ENCODE measurements at places on chromosomes 6 and 20.

DNA sequence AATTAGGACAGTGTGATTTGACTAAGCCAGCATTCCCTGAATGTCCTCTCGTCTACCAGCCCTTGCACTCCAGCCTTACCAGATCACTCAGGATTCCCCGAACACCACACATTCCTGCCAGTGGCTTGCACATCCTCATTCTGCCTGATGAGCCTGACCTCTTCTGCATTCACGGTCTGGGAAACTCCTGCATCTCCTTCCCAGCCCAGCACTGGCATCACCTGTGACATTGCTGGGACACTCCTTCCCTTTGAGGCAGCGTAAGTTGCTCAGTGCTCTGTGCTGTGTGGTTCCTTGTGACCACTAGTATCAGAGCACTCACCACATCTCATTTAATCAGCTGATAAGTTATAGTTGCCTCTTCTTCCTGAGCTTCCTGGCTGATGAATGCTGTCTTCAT lies 17.3 kb downstream of the NCOA7 start:
- no peak for DNase-seq

GRCh38 chr20:4781637-4782377 lies 60.1 kb downstream of the PRND start:
- no peak for DNase-seq

DNA sequence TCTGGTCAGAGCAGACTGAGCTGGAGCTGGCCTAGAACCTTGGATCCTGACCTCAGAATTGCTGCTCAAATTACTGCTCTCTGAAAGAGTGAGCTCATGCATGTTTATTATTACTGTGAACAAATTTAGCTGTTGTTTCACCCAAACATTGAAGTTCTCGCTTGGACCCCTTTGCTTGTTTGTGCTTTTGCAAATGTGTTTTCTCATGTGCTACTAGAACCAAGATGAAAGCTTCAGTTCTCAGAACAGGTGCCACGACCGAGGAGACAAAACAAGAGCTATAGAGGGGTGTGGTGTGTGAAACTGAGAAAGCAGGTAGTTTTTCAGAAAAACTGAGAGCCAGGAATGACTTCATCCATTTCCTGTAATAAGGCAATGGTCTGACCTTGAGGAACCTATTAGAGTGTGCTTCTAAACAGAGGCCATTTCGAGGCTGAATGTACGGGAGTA lies 50.0 kb upstream of the ESR1 start:
- DNase-seq, result no peak

DNA sequence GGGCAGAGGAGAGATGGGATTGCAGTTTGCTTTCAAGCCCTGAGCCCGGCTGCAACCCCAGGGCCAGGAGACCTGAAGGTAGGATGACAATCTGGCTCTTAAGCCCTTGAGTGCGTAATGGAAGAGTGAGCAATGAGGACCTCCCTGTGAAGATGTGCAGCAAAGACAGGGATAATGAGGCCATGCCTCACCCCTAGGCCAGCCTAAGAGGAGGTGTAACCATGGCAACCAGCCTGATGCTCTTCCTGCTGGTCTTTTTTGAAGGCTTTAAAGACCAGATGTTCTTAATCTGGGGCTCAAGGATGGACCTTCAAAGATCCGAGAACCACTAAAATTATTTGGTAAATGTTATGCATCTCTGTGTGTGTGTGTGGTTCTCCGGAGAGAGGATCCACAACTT lies 8.2 kb downstream of the ARHGAP40 start:
- DNase-seq, result no peak

DNA sequence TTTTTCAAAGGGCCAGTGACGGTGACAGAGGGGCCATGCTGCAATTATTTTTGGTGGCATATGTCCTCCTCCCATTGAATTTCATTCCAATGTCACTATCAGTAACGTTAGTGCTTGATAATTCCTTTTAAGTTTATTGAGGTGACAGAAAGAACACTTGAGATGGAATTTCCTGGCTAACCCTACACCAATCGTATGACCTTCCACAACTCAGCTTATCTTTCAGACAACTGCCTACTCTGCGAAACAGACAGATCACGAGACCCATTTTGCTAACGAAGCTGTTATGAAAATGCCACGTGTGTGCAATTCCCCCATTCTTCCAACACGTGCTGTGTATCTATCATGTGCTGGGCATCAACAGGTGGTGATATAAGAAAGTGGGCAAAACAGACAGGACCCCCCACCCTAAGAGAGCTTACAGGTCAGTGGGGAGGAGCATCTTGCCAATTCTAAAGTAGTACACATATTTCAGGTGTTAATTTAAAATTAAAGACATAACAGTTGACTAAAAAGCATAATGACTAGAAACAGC lies 113.0 kb downstream of the IRF4 start:
- DNase-seq, result no peak

Measured in Ammon's horn (tissue), 1 donor.